Left forelimb (tissue), 1 donor: ENCODE measurements at places on chromosomes 2 and 18.
A peak's percentile ranks its signal among the peaks of the same experiment; 100 is the strongest.

GRCh38 chr2:147108548-147108947 is 736.3 kb upstream of the ACVR2A start:
- DNase-seq: no peak

DNA sequence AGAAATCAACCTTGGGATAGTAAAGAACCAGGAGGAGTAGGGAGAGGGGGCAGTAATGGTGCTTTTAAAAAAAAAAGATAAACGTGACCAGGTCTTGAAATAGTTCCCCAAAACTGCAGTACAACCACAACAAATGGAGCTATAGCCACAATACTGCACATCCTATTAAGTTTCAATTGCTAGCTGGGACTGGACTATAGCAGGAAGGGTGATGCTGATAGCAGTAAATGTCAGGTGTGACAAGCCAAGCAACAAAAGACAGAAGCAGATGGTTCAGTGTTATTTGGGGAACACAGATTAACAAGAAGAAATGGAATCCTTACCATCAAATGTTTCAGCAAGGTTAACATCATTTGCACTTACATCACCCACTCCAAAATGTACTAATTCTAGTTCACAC is 10.1 kb downstream of the RPS27A start:
- no peak for DNase-seq

DNA sequence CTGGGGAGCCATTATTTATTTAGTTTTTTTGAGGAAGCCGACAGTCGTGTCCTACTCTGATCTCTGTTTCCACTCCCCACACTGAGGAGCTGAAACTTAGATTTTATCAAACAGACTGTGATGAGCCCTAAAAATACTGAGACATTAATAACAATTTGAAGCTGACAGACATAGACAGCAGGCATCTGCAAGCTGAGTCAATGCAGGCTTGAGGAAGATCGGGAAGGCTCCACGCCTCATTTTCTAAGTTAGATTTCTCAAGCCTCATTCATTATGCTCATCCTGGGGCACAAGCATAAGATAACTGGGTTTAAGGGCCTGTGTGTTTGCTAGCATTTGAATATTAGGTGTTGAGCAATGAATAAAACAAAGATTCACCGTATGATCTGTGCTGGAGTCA is 26.3 kb downstream of the EFR3B start:
- DNase-seq: no peak

DNA sequence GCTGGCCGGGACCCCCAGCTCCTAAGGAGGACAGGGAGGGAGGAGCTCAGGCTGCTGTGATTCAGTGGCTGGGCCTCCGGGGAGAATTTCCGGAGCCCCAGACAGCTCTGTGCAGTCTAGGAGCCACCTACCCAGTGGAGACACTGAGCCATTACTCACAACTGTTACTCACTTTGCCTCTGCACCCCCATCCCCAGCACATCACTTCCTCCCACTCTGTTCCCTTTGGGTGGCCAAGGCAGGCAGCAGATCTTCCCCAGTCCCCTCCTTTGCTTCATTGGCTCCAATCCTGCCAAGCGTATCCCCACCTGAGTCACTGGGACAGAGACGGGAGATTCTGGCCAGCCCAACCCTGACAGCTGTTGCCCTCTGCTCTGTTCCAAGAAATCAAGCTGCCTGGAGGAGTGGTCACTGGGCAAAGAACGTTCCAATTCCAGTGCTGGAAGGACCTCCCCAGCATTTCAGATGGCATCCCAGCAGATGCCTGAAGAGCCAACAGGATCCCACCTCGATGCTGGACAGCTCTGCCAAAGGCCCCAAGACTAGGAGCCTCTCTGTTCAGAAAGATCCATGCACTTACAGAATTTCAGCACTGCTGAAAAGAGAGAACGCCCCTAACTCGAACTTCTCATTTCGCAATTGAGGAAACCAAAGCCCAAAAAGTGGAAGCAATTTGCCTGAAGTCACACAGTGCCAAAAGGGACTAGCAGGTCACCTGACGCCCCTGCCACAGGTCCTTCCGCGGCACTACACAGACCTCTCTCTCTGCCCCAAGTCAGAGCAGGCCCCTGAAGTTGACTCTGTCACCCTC is 68.3 kb downstream of the TNS1 start:
- no peak for DNase-seq

DNA sequence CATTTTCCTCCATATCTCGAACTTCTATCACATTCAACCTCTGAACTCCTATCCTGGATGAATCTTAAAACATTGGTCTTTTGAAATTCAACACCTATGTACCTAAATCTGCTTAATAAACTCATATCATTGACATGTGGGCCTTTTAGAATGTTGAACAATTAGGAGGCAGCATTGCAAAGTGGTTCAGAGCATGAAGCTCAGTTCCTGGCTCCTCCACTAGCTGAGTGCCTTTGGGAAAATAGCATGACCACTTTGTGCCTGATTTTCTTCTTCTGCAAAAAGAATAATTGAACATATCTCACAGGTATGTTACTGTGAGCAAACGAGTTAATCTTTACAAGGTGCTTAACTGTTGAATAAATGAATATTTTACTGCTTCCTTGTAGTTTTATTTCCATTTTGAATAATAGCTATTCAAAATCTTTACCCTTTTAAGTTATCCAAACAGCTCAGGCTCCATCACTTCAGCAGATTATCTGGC is 14.3 kb upstream of the ITPRID2 start:
- no peak for DNase-seq

DNA sequence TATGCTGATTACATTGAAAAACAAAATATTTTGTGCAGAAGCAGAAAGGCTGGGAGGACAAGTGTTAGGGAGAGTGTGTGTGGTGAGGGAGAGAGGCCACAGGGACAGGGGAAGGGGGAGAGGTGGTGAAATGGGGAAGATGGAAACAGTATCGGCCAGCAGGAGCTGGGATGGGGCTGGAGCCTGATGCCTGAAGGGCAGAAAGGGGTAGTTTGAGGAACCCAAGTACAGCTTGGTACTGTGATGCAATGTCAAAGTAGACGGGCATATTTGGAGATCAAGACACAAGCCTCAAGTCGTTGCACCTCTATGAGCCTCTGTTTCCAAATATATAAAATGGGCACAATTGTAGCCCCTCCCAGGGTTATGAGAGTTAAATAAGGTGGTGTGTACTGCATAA is 152.1 kb downstream of the LPIN1 start:
- no peak for DNase-seq

DNA sequence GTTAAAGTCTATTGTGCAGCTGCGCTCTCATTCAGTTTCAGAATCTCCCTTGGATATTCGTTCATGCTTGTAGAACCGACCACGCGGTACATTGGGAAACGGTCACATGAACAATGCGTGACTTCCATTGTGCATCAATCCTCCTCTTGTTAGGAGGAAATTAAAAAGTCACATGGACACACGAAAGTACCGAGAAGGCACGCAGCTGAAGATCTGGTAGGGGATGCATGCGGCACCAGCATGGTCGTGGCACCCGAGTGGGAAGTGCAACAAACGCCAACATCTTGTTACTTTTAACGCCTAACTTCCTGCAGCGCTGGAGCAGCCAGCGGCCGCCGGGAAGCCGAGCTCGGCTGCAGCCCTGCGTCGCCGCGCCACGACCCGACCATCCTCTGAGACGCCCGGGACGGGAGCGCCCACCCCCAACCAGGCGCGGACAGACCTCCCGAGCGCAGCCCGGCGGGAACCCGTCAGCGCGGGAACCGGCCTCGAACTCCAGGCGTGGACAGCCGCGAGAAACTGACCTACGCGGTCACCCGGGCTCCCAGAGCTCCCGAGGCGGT is 412 bp downstream of the OSBPL1A start:
- DNase-seq: no peak

GRCh38 chr2:179336782-179337534 is 72.3 kb upstream of the SESTD1 start:
- peak; percentile 69 for DNase-seq

DNA sequence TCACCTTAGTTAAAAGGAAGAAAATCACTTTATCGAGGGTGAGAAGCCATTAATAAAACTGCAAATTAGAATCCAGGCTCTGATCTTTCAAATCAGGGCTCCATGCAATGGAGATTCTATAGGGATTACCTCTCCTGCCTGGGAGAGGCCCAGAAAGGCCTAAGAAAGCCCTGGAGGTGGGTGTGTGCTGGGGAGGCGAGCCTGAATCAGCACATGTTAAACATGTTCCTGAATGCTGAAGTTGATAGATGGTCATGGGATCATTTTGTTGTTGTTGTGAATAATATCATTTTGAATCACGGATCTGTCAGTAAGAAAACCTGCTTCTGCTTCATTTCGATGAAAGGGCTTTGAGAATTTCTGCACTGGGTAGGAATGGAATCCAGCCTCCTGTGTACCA is 254.3 kb downstream of the ACKR3 start:
- no peak for DNase-seq

- DNase-seq: no peak
Observed at GRCh38 chr2:226855787-226856186, 19.9 kb downstream of the RHBDD1 start.

DNA sequence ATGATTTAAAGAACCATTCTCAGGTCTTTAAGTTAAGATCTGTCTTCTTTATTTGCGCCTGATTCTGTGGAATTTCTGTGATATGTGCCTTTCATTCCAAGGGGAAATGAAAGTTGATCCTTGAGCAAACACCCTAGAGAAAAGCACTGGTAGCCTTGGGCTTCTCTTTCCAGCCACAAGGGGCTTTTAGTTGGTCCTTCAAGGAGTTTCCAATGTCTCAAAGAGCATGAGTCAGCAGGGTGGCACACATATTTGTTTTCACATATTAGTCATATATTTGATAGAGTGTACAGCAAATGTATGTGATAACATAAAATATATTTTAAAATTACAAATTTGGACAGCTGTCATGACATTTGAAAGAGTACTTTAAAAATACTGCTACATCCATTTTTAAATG is 339.5 kb downstream of the TXNL1 start:
- DNase-seq: no peak

DNA sequence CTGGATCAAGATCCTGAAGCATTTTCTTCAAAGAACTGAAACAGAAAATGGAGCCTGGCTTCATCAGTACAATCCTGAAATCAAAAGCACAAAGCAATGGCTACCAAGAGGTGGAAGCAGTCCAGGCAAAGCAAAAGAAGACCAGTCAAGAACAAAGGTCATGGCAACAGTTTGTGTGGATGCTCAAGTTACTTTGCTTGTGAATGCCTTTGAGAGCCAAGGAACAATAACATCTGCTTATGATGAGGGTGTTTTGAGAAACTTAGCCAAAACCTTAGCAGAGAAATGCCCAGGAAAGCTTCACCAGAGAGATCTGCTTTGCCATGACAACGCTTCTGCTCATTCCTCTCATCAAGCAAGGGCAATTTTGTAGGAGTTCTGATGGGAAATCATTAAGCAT is 723.1 kb downstream of the TMEM182 start:
- DNase-seq: no peak

DNA sequence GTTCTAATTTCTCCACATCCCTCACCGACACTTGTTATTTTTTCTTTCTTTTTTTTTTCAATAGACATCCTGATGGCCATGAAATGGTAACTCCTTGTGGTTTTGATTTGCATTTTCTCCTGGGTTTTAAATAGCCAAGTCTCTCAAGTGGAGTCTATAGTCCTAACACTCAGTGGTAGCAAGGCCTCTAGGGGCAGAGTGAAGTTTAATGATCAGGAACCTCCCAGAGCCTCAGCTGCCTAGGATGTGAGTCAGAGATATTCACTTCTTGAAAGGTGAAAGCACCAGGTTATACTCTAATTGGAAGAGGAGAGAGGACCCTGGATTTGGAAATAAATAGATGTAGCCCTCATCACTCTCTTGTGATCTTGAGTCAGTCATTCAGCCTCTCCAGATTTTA is 62.7 kb upstream of the CAPN13 start:
- no peak for DNase-seq

GRCh38 chr18:39667905-39668304 is 2102.3 kb upstream of the CELF4 start:
- no peak for DNase-seq

DNA sequence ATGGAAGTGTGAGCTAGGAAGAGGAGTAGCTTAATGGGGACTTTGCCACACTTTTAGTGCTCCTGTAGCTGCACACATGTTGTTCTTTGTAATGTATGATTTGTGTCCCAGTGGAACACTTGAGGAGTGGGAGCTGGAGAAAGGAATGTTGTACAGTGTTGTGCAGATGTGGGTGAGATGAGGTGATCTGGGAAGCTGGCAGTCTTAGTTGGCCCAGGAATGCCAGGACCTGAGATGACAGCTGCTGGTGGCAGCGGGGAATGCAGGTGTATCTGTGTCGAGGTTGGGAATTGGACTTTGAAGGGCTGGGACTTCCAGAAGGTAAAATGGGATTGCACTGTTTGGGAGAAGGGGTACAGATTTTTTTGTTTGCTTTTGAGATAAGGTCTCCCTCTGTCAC is 23.6 kb downstream of the NEDD4L start:
- no peak for DNase-seq

DNA sequence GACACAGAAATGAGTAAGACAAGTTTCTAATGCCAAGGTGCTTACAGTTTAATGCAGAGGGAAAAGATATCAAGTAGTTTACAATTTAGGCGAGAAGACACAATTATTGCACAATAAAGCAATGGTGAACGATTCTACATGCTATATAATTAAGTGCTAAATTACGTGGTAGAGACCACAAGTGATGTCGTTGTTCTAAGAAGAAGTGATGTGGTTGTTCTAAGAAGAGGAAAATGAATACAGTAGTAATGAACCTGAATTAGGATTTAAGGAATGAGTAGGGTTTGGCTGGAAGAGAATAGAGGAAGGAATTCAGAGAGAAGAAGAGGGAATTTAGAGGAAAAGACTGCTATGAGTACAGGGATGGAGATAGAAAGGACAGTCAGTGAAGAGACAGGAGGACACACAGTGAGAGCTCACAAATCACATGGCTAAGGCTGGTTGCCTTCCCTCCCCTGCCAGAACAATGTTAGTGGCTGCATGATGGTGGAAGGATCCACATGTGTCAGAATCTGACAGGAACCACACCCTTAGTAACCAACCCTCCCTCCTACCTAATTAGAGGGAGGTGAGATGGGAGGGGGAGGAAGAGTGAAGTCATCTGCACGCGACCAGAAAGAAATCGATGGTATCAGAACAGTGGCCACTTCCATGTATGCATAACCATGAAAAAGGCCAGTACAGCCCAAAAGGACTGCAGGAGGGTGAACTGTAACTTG is 44.7 kb downstream of the M1AP start:
- DNase-seq: no peak

DNA sequence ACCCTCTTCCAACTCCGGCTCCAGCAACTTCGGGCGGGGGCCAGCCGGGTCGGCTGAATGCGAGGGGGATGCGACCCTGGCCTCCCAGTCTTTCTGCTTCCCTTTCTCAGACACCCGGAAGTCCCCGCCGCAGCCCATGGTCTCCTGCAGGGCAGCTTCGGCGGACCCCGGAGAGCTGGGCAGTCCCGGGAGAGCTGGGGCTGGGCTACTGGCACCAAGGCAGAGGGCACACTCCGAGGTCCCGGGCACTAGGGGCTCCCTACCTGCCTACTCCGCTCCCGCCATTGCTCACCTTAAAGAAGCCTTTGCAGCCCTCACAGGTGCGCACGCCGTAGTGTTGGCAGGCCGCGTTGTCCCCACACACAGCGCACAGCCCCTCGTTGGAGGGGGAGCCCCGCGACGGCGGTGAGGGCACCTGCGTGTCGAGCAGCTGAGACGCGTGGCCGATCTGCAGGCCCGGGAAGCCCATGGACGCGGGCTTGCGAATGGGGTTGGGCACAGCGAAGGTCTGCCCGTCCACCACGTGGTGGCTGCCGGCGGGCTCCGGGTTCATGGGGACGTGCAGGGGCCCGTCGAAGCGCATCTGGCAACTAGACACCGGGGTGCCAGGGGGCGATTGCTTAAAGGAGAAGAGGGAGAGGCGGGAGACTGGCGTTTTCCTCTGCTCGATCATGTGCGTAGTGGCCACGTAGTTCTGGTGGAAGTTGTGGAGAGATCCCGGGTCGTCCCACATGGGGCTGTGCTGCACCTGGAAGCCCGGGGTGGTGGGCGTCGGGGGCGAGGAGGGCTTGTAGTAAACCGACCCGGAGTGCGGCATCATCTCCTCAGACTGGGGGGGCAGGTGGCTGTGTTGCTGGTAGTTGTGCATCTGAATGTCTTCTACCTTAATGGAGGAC is 3.2 kb downstream of the NR4A2 start:
- no peak for DNase-seq
